Effector CD4-positive, alpha-beta T cell (primary cell): ENCODE measurements at places on chromosomes 1 and 21.

DNA sequence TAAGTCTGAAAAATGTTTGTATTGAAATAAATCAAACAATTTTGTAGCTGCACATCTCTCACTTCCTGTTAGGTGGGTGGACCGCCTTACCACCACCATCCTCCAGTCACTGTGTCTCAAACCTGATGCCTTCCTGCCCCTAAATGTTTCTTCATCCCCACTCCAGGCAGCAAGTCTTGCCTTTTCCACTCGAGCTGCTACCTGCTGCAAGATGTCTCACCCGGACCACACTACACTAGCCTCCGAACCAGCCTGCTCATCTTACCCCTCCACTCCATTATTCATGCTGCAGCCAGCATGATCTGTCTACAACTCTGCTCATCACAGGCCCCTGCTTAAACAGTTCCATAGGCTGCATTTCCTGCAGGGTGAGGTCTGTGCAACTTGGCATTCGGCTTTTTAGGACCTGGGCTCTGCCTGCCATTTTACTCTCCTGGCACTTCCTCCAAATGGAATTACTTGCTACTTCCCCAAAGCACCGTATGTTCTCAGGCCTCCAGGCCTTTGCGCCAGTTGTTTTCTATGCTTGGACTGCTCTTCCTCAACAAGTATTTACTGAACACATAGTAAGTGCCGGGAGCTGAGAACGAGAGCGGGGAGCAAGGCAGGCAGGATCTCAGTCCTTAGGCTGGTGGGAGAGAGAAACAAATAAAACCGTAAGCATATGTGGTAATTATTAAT, 5.2 kb upstream of the SF3A3 start:
- no peak for DNase-seq

DNA sequence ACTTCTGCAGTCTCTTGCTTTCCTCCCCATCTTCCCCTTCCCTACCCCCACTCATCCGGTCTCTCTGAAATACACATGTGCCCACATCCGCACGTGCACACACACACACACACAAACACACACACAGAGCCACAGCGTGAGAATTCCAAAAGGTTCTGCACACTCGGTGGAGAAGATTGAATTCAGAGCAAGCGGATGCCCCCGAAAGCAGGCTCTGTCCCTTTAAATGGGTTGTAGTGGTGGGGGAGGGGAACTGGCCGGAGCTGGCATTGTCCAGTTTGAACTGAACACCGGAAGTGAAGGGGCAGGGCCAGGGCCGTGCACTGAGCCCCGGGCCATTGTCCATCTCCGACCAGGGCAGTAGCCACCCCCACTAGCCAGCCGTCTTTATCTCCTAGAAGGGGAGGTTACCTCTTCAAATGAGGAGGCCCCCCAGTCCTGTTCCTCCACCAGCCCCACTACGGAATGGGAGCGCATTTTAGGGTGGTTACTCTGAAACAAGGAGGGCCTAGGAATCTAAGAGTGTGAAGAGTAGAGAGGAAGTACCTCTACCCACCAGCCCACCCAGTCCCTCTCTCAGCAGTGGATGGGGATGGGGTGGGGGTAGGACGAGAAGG, 1.3 kb upstream of the LIN28A start:
- no peak for DNase-seq

DNA sequence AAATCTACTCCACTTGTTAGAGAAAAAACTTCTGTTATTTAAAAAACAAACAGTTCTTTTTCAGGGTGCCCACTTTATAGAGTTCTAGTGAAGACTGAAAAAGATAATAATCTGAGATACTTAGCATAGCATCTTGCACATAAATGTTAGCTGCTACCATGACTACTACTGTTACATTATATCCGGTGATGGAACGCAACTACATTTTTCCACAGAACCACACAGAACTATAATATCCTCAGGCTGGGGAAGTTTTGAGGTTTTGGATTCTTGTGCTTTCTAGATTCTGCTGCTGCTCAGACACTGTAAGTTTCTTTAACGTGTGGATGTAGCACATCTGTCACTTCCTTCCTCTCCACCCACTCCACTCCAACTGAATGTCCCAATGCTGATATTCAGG, 110.3 kb downstream of the PTPN14 start:
- DNase-seq = no peak

DNA sequence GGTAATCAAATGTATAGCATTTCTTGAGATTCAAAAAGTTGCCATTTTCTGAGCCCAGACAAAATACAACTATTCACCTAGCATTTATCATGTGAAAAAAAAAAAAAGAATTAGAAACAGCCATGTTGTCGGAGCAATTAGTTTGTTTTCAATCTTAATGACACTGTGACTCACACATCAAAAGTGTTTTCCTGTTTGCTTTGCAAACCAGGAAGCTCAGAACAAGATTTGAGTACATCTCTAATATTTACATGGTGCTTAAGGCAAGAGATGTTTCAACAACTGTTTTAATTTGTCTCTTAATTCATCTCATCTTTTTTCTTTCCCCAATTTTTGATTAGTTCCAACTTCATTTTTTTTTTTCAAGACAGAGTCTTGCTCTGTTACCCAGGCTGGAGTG, 62.5 kb upstream of the CAPZB start:
- no peak for DNase-seq

GRCh38 chr1:44170281-44170823, 28.9 kb upstream of the KLF18 start:
- DNase-seq = no peak

DNA sequence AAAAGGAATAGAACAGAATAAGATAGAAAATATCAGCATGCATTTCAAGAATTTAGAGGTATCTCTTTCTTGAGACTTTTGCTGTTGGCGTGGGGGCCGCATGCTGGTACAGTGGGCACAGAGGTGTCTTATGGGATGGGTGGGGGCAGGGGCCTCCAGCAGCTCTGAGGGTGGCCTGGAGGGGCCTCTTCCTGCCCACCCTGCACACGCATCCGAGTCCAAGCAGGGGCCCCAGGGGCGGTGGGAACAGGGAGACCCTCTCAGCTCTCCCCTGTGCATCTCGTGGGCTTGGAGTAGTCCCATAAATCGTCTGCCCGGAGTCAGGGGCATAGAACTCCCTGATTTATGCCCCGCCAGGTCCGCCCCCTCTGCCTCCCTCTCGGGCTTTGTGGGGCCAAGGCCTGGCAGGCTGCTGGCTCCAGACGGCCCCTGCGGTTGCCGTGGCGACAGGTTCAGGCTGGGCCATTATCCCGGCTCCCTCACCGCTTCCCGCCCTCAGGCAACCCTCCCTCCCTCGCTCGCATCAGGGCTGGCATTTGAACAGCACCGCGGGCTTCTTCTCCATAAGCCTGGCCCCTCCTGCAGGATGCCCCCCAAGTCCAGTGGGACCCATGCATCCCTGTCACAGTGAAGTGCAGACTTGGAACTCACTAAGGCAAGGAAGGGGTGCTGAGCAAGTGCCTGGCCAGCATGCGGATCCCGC, 133.2 kb upstream of the ZBTB40 start:
- no peak for DNase-seq

DNA sequence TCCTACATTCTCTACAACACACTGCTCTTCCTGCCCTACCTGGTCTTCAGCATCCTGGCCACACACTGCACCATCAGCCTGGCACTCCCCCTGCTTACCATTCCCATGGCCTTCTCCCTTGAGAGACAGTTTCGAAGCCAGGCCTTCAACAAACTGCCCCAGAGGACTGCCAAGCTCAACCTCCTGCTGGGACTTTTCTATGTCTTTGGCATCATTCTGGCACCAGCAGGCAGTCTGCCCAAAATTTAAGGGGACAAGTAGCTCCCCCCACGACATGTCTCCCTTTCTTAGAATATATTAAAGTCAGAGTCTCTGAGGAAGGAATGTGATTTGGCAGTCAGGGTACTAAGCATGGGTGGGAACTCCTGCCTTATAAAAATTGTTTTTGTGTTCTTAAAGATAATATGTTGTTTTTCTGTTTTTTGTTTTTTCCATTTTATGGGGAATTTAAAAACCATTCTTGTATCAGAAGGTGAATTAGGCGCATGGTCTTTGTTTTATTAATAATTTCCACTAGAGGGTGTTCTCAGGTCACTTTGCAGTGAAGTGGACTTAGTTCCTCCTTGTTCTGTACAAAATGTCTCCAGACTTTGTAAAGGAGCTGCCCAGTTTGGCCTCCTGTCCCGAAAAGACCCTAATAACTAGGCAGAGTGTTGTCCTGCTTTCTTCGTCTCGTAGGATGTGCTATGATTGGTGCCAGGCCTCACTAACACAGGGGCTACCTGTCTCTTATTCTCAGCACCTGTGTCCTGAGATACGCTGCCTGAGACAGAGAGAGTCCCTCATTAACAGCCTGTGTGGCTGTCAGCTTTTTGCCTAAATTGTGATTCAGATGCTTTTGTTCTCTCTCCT, 13.1 kb downstream of the UBIAD1 start:
- no peak for DNase-seq

- no peak for DNase-seq
These were observed 72.1 kb downstream of the PEX14 start for GRCh38 chr1:10546896-10547295.

- no peak for DNase-seq
These were observed 122.3 kb downstream of the DISC1 start for GRCh38 chr1:231748760-231749415.

- no peak for DNase-seq
These were observed 91.0 kb upstream of the SPATA6 start for GRCh38 chr1:48563021-48563420.

DNA sequence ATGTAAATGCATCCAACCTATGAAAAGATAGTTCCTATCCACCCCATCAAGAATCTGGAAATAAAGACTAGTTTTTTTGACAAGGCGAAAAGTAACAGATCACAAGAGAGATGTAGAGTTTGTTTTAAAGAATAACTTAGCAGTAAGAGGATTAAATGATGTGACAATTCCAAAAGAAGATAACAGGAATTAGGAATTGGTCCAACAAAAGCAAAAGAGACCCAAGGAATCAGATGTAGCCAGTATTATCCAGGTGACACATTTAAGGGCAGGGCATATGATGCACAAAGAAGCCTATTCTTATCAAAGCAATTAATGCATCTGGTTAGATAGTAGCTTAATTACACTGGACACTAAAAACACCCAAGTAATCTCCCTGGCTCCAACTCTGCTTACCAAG, 53.8 kb downstream of the PUM1 start:
- DNase-seq = no peak

DNA sequence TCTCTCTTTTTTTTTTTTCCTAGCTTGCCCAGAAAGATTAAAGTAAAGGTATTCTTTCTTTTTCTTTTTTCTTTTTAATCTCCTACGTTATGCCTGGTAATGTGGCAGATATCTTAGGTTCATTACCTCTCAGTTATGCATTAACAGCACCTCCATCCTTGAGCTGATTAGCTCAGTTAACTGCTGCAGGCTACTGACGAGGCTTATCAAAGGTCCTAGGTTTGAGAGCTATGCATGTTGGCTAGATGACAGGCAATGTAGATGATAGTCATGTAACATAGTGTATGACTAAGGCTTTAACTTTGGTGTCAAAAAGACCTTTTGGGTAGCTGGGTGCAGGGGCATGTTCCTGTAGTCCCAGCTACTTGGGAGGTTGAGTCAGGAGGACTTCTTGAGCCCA, 53.7 kb upstream of the CACYBP start:
- DNase-seq = no peak

- no peak for DNase-seq
These were observed 122.5 kb downstream of the SMYD2 start for GRCh38 chr1:214403431-214403830.

- no peak for DNase-seq
These were observed 21.2 kb upstream of the APOBEC4 start for GRCh38 chr1:183674339-183674738.

DNA sequence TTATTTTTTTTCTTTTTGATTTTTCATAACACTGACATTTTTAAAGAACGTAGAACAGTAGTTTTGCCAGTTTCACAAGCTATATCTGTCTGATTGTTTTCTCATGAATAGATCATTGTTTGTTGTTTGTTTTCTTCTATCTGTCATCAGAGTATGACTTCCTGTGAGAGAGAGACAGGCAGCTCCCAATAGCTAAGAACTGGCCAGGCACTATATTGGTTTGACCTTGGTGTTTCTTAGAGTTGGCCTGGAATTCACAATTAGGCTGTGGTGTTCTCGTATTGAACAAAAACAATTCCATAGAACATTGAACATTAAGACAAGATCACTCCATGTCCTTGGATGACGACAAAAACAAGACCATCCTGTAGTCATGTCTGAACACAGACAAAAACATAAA, 43.4 kb downstream of the RPS6KC1 start:
- no peak for DNase-seq

- DNase-seq = no peak
These were observed 261.0 kb downstream of the RHOU start for GRCh38 chr1:228996281-228996680.

GRCh38 chr1:24641646-24642151, 1.4 kb upstream of the SRRM1 start:
- DNase-seq = no peak
